Body of pancreas (tissue), 4 donors: ENCODE measurements at places on chromosomes 7 and 10.

GRCh38 chr10:113562704-113563103 lies 9.9 kb downstream of the HABP2 start:
- no peak for DNase-seq

DNA sequence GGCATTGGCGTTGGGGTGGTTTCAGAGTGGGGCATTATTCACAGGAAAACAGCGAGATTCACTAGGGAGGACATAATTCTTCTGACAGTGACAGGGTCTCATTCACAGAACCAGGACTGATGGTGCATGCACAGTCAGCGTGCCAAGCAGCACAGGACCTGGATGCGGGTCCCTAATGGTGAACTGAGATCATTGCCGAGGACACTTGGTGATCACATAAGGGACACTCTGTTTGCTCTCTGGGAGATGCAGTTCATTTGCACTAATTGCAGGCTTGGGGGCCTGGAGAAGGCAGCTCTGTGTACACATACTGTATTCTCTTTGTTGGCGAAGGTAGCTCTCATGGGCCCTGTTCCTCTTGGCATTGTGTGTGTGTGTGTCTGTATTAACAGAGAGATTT lies 716.1 kb downstream of the PHTF2 start:
- no peak for DNase-seq

DNA sequence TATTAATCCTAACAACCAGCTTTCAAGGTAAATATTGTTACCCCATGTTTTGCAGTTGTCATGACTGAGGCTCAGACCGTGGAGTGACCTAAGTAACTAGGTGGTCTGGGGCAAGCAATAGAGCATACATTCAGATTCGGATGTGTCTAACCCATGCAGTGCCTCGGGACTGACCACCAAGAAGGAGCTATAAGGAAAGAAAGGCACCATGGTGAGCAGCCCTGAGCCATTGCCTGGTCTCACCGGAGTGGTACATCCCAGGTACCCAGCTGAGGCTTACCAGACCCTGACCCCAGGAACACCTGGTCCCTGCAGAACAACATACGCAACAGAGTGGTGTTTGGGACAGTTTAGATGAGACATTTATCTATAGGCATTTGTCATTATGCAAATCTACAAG lies 175.5 kb upstream of the ZMIZ1 start:
- DNase-seq, result no peak

DNA sequence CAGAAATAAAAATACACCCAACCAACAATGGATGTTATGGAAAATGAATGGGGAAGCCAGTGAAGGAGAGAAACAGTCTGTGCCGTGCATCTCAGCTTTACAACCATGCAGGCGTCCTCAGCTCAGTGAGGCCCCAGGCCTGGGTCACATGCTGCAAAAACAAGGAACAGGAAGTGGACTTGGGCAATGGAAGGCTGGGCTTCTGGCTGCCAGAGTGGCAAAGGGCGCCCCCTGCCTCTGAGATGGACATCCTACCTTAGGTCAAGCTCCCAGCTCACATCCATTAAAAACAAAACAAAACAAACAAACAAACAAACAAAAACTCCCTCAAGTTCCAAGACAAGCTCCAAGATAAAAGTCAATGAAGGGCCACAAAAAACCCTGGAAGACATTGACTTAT lies 54.7 kb upstream of the AFAP1L2 start:
- DNase-seq, result peak; percentile 51

- DNase-seq, result no peak
Observed at GRCh38 chr7:2559283-2559950, 638 bp downstream of the IQCE start.

DNA sequence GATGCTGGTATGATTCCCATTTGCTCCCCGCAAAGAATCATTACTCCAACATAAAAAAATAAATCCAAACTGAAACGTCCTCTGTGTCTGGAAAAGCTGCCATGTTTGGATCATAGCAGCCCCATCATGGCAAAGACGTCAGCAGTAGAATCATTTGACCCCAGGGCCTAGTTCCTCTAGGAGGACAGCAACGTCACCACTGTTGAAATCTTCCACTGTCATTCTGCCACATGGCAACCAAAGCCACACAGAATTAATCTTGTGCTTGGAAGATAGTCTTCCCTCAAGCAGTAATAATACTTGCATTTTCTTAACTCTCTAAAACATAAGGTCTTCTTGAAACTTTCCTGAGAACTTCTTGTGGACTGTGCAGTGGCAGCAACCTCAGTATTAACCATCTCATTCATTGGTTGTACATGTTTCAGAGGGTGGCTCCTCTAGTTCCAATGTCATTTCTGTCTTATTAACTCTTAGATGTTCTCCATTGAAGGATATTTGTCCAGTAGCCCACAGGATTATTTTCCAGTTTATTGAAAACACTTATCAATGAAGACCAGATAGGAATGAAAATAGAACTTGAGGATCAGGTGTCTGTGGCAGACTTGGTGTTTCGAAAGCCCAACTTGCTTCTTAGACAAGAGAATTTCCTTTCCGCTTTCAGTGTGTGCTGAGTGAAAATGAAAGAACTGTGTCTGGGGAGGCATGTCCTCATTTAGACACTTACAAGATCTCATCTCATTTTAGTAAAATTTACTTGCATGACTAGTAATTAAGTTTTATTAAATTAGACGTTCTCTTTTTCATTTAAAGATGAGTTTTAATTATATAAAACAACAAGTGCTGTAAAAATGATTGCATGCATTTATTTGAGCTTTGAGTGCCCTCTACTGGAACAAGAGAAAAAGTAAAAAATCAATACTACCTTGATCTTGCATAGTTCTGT lies 28.9 kb upstream of the INHBA start:
- no peak for DNase-seq

GRCh38 chr7:25994433-25994994 lies 157.5 kb upstream of the NFE2L3 start:
- DNase-seq, result no peak

- no peak for DNase-seq
Observed at GRCh38 chr7:90660819-90661218, 64.7 kb downstream of the CDK14 start.

- no peak for DNase-seq
Observed at GRCh38 chr7:142868188-142868985, 13.5 kb downstream of the EPHB6 start.

GRCh38 chr10:110007701-110008517 lies at the start of gene ADD3:
ADD3 (plus strand) TSS chr10:110007984; CDS start chr10:110100654, 92,670 bp downstream.
- DNase-seq, result peak; percentile 96

GRCh38 chr10:99711129-99711719 lies 20.7 kb downstream of the COX15 start:
- DNase-seq, result peak; percentile 28

DNA sequence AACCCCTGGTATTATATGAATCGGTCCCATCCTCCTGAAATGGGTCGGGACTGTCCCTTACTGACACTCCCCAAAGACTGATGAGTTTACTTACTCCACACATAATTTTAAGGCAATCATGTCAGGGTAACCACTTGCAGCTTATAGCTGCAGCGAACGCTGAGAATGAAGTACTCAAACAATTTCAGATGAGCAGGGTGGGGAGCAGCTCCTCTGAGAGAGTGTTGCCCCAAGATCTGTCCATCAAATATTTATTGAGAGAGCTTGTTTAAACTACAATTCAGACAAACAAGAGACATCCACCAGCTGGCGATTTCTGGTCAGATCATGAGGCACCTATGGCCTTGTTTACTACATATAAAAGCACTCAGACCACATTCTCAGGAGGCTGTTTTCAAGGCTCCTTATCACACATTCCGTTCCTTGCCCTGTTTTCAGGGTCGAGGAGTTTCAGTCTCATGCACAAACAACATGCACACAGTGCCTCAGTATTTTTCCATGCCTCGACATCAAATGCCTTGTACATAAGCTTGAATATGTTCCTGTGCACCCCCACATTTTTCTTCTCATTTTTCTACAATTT lies 80.1 kb downstream of the THSD7A start:
- no peak for DNase-seq

- DNase-seq, result no peak
Observed at GRCh38 chr7:154440058-154440457, 387.9 kb downstream of the DPP6 start.

DNA sequence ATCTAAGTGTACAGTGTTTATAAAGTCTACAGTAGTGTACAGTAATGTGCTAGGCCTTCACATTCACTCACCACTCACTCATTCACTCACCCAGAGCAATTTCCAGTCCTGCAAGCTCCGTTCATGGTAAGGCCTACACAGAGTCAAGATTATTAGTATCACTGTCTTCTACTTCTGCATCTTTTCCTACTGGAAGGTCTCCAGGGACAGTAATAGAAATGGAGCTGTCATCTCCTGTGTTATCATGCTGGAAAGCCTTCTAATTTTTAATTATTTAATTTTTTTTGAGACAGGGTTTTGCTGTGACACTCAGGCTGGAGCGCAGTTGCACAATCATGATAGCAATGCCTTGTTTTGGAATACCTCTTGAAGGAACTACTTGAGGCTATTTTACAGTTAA lies 207.0 kb downstream of the HTR7 start:
- no peak for DNase-seq

GRCh38 chr7:116403265-116403664 lies 96.3 kb upstream of the CAV2 start:
- DNase-seq, result no peak

GRCh38 chr7:149209518-149210269 lies 14.3 kb downstream of the ZNF282 start:
- DNase-seq, result peak; percentile 29

- DNase-seq, result no peak
Observed at GRCh38 chr10:43249962-43250614, 16.8 kb downstream of the RASGEF1A start.
